Ammon's horn (tissue), 1 donor: ENCODE measurements at places on chromosomes 4 and X.

DNA sequence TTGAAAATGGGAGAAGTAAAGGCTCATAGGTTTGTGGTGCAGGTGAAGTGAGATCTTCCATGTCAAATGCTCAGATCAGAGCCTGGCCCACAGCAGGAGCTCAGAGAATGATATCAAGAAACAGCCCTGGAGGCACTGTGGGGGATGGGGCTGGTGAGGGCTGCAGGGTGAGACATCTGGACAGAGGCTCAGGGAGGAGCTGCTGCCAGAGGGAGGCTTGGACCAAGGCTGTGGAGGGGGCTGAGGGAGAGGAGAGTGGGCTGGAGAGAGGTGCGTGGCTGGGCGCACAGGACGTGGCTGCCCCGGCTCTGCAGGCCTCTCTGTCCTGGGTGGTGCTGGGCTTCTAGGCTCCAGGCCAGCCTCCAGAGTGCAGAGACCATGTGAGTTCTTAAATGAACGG is 5.6 kb downstream of the SORCS2 start:
- DNase-seq: no peak

GRCh38 chr4:12612876-12613275 is 871.3 kb downstream of the RAB28 start:
- no peak for DNase-seq

- no peak for DNase-seq
These were observed 297.6 kb downstream of the IDS start for GRCh38 chrX:149207518-149207917.

GRCh38 chr4:112270640-112271421 is 14.9 kb downstream of the TIFA start:
- DNase-seq: no peak

GRCh38 chr4:81135501-81135900 is 79.5 kb downstream of the PRKG2 start:
- no peak for DNase-seq
